ENCODE measurements at places on chromosomes 7 and 10.

GRCh38 chr7:88226886-88227516 is 7.2 kb upstream of the SRI start:
- DNase-seq = peak; percentile 91

GRCh38 chr10:100614429-100615095 is 78.8 kb downstream of the HIF1AN start:
- no peak for DNase-seq

DNA sequence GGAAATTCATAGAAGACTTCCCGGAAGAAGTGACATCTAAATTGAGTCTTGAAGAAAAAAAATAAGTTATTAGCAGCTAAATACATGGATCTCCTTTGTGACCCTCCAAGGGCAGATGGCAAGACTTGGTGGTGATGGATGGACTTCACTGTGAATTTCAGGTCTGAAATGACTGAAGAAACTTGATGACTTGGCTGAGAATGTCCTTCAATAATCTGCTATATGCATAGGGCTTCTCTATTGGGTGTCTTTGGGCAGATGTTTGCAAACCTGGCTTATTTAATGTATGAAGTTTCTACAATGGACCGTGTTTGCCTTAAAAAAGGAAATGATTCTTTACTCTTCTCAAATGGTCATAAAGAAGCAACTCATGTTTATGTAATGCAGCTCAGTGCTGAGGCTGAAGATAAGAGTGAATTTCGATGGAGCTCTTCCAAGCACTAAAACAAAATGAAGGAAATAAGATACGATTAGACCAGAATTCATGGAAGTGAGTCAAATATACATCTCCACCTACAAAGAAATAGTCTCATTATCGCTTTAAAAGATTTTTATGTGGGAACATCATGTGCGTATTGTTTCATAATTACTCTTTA is 116.6 kb upstream of the WDR11 start:
- DNase-seq = no peak

- no peak for DNase-seq
Measured at GRCh38 chr10:115942101-115942500, 330.9 kb downstream of the GFRA1 start.

GRCh38 chr10:24360282-24361127 is 151.6 kb downstream of the KIAA1217 start:
- DNase-seq = no peak

- DNase-seq = no peak
Measured at GRCh38 chr7:149031353-149031910, 3.1 kb upstream of the PDIA4 start.

DNA sequence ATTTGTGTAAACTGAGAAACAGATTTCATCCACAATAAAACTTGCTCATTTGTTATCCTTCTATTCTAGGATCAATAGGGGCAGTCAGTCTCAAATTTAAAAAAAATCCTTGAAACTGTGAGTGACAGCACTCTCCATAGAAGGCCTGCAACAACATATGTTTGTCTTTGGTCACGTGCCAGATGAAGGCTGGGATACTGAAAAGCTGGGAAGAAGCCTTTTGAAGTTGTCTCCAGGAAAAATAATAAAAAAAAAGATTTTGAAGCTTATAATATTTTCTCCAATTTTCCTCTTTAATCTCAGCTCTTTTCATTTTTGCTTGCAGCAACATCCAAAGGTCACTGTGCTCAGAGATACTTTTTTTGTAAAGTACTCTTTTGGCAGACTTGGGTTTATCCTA is 128.6 kb upstream of the SLC26A5 start:
- no peak for DNase-seq

GRCh38 chr10:84097787-84098353 is 41.4 kb upstream of the GHITM start:
- DNase-seq = no peak

GRCh38 chr10:123429706-123430221 is 236.4 kb upstream of the GPR26 start:
- no peak for DNase-seq

DNA sequence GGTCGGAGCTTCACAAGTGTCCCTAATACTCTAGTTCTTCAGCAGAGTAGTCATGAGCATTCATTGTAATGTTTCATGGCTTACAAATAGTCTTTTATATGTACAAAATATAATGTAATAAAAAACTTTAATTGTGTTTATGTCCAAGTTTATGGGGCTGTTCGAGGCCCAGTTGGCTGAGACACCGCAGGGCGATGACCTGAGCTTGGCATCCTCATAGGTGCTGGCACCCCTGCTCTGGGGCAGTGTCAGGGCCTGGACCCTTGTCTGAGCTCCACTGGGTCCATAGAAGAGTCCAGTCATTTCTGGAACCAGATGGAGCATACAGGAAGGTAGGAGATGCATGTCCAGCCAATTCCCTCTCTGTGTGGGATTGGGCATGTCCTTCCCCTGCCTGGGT is 12.9 kb upstream of the ZMIZ1 start:
- DNase-seq = no peak

DNA sequence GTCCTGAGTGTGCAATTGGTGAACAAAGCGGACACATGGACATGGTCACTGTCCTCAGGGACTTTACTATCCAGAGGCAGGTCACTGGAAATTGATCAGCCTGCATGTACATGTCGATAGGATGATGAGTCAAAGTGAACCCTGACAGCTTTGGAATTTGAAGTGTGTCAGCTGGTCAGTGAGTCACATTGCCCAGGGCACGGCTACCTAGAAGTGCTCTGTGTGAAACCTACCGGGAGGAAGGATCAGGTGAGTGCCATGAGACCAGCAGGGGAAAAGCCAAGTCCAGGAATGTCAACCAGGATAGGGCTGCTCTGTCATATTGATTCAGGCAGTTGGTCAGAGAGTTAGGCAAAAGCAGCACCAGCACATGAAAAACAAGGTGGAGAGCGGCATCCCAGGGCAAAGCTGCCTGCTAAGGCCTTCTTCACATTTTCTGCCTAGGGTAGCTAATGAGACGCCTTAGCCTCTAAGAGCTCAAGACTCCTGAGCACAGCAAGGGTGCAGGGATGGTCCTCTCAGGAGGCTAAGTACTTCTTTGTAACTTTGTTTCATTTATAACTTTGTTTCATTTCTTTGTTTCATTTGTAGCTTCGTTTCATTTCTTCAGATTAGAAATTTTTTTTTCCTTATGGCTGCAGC is 19.4 kb upstream of the PDCD4 start:
- DNase-seq = peak; percentile 83

- no peak for DNase-seq
Measured at GRCh38 chr10:94370501-94370900, 7.8 kb upstream of the NOC3L start.

DNA sequence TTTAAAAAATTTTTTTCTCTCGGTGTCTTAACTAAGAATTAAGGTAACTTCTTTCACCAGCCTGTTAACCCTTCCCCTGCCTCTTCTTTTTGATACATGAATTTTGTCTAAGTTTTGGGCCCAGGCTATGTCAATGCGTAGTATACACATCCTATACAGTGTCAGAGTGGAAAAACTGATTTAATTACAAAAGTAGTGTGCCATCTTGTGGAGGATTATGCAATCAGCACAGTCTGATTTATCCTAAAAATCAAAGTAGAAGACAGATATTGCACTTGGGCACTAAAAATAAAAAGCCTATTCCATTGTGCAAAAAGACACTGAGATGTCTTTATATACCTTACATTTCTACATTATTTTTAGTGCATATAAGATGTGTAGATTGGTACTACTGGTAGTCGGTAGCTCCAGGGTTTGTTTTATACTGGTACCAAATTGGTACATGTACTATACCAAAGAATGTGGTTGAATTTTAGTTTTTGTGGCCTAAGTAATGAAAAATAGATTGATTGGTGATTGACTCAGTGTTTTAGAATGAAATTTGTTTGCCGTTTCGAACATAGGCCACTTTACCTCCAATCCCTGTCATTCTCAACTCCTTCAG is 96.6 kb downstream of the MKLN1 start:
- no peak for DNase-seq

DNA sequence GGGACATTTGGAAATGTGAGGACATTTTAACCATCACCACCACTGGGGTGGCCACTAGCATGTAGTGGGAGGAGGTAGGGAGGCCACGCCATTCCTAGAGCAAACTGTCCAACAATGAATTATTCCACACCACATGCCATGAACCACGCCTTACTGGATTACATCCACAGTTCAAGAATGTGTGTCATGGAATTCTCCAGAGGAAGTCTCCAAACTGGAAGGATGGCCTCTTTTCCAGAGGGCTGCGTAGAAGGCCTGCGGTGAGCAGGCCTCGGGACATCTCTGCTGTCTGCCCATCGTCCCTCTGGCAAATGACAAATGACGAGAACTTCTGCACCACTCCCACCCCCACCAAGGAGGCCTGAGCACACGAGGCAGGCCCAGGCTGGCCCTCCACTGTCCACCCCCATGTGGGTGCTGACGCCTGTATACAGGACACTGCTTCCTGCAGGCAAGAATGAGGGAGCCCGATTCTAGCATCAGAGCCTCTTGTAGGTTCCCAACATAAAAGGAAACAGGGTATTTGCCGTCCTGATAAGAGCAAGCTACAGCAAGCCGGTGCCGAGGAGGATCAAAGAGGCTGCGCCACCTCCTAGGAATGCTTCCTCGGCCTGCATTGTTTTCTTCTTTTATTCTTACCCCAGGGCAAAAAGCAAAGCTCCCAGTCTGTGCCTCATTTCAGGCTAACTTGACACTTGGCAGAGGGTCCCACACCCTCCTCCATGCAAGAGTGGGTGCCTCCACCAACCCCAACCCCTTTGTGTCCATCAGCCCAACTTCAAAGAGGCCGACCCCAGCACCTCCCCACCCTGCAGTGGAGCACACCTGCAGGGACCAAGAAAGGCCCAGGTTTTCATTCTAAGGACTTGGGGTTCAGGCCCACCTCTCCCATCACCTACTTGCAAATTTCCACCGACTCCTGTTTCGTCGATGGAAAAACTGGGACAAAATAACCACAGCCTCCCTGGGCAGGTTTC is 23.9 kb downstream of the TNS3 start:
- DNase-seq = peak; percentile 80

DNA sequence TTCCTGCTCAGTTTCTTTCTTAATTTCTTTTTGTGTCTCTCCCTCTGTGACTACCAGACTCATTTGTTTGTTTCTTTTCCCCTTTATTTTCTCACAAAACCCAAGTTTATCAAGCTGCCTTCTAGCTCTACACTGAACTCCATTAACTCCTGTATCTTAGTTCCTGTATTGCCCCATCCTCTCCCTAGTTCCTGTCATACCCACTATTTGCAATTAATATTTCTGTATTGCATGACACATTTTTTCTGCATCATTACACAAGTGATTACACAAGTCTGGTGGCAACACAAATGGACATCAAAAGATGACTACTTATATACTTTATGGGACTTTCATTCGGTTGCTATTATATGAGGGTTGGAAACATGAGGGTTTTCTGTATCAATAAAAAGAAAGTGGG is 26.9 kb upstream of the OR9A4 start:
- no peak for DNase-seq

DNA sequence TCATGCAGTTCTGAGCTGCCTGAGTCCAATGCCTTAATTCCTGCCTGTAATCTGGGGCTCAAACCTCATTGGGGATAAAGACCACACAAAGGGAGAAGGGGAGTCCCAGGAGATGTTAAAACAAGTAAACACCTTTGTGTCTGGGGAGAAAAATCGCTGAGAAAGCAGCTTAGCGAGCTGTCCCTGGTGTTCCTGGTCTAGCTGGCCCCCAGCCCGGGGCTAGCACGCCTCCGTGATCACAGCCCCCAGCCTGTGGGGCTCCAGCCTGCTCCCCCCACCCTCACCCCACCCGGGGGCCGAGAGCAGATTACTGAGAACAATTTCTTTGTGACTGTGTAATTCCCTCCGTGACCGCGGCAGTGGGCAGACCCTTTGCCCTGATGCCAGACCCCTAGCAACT is 24.8 kb downstream of the DPCD start:
- no peak for DNase-seq

DNA sequence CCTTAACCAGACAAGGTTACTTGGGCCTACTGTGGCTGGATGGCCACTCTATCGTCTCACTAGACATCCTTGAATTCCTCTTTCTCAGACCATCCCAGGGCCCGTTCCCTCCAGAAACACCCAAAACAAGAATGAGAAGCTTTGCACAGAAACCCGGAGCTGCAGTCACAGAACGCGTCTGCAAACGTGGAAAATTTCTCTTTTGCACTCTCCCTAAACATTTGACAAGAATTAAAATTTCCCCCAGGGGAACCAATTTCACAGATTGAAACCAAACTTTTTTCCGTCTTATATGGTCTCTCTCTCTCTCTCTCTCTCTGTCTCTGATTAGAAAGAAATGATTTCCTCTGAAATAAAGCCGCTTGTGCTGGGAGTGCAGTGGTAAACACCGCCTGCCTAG is 120.7 kb downstream of the MKX start:
- no peak for DNase-seq

DNA sequence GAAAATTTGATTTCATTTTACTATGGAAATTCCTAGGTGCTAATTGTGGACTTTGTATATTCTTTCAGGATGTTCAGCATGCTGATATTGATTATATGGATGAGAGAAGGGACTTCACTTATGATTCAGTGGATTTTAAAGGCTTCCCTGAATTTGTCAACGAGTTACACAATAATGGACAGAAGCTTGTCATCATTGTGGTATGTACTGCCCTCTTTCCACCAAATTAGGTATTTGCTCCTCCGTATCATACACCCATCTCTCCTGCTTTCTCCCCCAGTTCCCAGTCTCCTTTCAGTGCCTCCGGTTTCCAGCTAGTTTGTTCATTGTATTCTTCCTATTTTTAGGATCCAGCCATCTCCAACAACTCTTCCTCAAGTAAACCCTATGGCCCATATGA is 34.6 kb downstream of the MGAM start:
- no peak for DNase-seq

DNA sequence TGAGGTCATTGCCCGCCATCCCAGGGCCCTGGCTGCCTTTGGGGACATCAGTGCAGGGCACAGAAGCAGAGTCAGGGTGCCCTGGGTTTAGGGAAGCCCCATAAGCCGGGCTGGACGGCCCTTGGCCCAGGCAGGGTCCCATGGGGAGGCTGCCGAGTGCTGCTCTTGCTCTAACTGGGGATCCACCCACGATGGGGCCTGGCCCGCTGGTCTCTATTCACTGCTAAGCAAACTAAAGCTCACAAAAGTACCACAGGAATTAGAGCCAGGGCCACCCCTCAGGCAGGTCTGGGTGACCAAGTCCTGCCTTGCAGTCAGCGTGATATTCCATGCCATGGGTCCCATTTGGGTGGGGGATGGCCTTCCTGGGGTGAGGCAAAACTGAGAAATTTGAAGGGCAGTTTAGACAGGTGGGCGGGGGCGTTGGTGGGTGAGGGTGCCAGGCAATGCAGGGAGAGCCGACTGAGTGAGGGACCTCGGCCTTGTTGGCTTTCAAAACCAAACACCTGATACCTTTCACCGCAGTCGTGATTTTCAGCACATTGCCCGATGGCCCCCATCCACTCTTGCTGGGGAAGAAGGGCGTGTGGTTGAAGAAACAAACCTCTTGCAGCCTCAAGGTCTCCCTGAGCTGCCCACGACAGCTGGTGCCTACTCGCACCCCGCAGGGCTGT is 92.8 kb upstream of the PPIF start:
- DNase-seq = no peak

DNA sequence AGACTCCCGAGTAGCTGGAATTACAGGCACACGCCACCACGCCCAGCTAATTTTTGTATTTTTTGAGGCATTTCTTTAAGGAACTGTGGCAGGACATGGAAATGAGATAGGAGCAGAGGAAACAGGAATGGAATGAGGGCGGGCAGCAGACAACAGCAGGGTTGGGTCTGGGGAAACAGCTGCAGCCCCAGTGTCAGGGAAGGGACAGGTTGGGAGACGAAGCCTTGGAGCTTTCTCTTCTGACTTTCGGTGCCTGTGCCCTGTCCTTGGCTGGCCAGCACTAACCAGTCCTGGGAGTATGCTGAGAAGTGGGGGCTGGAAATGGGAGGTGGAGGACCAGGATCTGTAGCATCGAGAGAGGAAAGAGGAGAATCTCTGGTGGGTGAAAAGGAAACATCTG is 47.4 kb downstream of the ATOH7 start:
- no peak for DNase-seq
